ENCODE measurements at places on chromosomes 4 and X.

DNA sequence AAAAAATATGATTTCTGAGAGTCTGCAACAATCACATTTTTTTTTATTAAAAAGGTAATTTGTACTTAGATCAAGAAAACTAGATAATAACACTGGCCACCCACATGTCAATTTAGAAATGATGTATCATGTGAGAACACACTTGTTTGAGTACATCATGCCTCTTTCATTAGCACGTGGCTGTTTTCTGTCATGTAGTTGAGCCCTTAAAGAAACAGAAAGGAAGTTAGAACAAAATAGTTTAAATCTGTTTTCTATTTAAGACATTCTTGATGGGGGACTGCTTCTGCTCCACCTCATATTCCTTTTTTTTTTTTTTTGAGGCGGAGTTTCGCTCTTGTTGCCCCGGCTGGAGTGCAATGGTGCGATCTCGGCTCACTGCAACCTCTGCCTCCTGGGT, 207.5 kb downstream of the NSUN7 start:
- DNase-seq, result no peak

- DNase-seq, result no peak
Observed at GRCh38 chrX:94961730-94962129, 1287.7 kb downstream of the FAM133A start.

DNA sequence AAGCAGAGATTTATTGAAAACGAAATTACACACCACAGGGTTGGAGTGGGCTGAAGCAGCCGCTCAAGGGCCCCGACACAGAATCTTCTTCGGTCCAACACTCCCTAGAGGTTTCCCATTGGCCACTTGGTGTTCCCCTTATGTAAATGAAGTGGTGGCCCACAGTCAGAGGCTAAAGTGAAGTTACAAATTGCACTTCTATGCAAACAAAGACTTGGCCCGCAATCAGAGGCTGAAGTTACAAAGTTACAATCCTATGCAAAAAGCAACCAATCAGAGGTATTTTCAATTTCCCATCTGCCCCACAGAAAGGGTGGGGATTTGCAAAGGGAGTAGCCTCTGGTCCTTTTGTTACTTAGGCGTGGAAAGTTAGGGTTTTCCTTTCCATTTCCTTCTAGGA, 35.7 kb upstream of the SLC25A43 start:
- no peak for DNase-seq

- DNase-seq, result no peak
Observed at GRCh38 chr4:86831262-86832130, 17.7 kb downstream of the SLC10A6 start.

DNA sequence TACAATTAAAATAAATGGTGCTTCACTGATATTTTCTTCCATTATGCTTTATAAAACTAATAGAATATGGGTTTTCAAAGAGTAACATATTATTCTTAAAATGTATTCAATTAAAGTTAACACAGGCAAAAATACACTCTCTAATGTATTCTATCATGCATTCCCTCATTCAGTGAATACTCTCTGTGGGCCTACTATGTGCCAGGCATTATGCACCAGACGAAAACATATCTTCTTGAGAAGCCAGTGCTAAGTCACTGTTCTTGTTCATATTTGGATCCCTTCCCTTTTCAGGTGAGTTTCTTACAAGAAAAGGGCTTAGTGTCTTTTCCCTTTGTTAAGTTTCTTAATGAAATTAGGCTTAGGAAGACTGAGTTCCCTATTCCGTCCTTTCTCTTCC, 58.1 kb downstream of the NAF1 start:
- no peak for DNase-seq

- DNase-seq, result no peak
Observed at GRCh38 chrX:33190016-33190415, 21.3 kb downstream of the DMD start.

- no peak for DNase-seq
Observed at GRCh38 chr4:149168645-149169044, 647.0 kb downstream of the IQCM start.

DNA sequence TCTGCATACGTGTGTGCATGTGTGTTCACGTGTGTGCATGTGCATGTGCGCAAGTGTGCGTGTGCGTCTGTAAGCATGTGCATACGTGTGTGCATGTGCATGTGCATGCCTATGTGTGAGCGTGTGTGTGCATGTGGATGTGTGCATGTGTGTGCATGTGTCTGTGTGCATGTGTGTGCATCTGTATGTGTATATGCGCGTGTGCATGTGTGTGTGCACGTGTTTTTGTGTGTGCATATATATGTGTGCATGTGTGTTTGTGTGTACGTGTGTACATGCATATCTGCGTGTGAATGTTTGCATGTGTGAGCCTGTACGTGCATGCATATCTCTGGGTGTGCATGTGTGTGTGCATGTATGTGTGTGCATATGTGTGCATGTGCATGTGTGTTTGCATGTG, 35.7 kb upstream of the DRD5 start:
- no peak for DNase-seq

- DNase-seq, result no peak
Observed at GRCh38 chr4:38223782-38224236, 263.6 kb downstream of the PTTG2 start.

DNA sequence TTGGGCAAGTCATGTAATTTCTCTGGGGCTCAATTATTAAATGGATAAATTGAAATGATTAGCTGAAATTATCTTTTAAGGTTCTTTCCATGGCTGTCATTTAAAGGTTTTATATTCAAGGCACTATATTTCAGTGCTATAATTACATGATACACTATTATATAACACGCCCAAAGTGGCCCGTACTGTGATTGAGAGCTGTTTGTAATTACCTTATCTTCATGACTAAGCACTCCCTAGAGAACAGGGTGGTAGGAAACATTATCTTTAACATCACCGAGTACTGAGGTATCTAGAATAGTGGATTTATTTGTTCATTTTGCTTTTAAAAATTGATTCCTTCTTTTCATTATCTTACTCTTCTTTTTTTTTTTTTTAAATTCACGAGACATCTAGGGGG, 79.0 kb downstream of the DIAPH2 start:
- DNase-seq, result no peak

- DNase-seq, result no peak
Observed at GRCh38 chrX:79094075-79094832, 50.2 kb upstream of the GPR174 start.

DNA sequence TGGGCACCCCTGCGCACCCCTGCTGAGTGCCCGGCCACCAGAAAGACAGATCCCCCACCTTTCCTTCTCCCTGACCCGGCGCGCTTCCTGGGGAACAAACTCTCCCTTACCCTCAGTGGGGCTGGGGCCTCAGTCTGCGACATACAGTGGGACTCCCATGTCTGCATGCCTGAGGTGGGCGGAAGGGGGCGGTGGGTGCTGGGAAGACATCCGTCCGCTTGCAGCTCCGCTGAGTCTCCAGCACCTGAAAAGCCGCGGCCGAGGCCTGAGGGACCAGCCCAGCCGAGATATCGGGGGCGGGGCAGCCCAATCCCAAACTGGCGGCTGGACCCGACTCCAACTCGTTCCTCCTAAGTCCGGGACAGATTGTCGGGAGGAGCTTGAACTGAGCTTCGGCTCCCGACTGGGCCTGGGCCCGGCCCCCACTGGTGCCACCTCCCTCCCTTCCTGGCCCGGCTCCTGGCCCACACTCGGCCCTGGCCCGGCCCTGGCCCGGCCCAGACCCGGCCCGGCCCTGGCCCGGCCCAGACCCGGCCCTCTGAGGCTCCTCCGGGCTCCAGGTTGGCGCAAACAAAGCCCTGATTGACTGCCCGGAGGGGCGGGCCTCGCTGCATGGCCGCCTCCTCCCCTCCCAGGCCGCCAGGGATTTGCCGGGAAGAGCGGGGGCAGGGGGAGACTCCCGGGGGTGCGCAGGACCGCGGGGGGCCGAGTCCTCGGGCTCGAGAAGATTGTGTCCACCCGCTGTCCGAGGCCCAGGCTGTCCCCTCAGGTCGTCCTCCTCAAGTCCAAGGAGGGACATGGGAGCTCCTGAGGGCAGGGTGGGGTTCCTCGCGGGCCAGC, 877 bp upstream of the SLC16A2 start:
- DNase-seq, result no peak

GRCh38 chr4:108359986-108360681, 191.4 kb upstream of the LEF1 start:
- DNase-seq, result no peak

- DNase-seq, result no peak
Observed at GRCh38 chrX:34624416-34624815, 32.7 kb downstream of the TMEM47 start.

- DNase-seq, result no peak
Observed at GRCh38 chr4:113574636-113575103, 186.9 kb downstream of the CAMK2D start.

DNA sequence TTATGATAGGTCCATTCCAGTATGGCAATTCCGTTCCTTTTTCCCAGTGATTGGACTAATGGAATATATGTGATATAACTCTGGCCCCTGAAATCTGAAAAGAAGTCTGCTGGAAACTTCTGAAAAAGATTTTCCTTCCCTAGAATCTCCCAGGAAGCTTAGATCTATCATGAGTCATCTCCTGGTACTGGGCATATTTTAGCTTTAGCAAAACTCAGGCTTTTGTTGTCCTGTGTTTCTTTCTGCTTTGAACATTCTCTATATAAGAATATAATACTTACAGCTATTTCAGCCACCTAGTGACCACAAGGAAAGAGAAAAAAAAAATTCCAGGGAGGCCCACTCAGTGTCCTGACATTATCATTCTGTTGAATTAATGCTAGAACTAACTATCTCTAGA, 597.2 kb upstream of the GRIA3 start:
- DNase-seq, result no peak

GRCh38 chr4:53830511-53830910, 233.9 kb downstream of the CHIC2 start:
- no peak for DNase-seq

DNA sequence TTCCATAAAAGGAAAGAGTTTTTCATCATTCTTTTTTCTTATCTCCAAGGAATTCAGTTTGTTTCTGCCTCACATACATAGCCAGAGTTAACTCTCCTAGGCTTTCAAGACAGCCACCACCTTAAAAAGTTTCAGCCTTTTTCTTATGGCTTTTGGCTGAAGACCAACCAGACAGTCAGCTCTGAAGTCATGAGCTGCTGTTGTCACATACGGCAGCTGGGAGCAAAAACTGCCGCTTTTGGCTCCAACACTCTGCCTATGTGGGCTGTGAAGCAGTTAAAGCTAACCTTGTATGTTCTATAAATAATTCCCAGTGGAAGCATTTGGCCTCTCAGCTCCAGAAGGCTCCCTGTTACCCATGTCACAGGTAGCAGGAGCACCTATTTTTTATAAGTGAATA, 104.1 kb downstream of the KLHL4 start:
- DNase-seq, result no peak

DNA sequence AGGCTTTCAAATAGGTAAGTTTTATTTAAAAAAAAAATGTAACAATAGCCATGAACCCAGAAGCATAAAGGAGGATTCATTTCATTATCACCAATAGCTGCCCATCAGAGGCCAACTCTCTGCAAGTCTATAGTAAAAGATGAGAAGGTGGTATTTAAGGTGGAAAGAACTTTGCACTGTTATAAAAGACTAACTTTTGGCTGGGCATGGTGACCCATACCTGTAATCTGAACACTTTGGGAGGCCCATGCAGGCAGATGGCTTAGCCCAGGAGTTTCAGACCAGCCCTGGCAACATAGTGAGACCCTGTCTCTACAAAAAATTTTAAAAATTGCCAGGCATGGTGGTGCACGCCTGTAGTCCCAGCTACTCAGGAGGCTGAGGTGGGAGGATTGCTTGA, 43.3 kb downstream of the RPS3A start:
- no peak for DNase-seq

DNA sequence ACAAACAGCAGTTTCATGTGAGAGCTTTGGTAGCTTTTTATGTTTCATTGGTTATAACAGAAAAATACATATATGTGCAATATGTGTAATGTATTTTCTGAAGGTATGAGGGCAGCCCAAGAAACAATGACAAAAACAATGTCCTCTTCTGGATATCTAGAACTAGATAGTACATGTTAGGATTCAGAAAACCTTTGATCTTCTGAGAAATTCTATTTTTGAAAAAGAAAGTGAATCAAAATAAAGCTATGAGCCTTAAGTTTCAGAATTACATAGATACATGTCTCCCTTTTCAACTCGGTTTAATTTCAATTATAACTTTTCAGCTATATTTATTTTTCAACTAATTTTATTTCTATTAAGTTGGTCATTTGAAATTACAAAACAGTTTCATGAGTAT, 131.9 kb downstream of the REELD1 start:
- no peak for DNase-seq

- DNase-seq, result no peak
Observed at GRCh38 chr4:148964456-148964855, 522.2 kb upstream of the NR3C2 start.

DNA sequence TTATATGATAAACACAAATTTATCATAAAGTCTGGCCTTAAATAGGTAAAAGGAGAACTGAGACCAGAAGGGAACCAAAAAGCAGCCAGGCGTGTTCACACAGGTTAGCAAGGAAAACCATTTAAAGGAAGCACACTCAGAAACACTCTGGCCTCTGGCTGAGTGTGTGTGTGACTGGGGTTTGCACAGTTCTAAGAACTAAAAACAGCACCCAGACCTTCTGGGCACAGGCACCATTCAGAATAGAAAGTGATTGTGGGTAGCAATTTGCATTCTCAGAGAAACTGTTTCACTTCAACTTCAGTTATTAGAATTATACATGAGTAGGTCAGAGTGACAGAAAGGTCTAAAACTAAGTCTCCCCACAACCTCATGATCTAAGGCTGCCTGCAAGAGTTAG, 10.0 kb downstream of the GPR82 start:
- no peak for DNase-seq

GRCh38 chr4:52870225-52870624, 8.1 kb downstream of the RASL11B start:
- no peak for DNase-seq

DNA sequence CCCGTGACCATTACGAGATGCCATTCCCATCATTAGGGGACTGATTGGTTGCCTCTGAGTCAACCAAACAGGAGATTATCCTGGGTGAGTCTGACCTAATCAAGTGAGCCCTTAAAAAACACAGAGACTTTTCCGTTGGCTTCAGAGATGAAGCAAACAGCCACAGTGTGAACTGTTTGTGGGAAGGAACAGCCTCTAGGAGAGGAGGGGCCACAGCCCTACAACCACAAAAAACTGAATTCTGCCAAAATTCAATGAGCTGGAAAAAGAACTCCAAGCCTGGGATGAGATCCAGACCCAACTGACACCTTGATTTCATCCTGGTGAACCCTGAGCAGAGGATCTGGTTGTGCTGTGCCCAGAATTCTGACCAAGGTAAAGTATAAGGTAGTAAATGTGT, 31.3 kb upstream of the TBL1X start:
- DNase-seq, result no peak

DNA sequence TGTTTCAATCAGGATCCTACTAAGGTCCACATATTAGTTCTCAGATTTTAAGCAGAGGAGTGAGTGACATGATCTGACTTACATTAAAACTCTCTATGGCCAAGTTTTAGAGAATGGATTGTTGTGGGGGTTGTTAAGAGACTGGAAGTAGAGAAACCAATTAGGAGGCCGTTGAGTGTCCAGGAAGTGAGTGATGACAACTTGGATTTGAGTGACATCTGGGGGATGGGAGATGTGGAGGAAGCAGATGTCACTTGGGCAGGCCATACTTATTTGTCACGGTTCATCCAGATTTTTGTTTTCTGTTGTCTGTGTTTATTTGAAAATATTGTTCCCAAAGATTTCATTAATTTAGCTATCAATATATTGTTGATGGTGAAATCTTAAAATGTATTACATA, 28.3 kb downstream of the ADD1 start:
- no peak for DNase-seq

Measured in stimulated activated CD4-positive, alpha-beta T cell treated with anti-CD3 and anti-CD28 coated beads, Interleukin-1b, Interleukin-23, amount 100 ng/mL, for 1 hour (primary cell).